ENCODE measurements at places on chromosomes 6 and 20. TPM values are rescaled to one million over a fixed set of nuclear protein-coding genes. Genes with fewer than 3 reads are reported as not detected.

RIPPLY2 gene
- total RNA-seq: not detected

ANKEF1 gene
- total RNA-seq: 5.2 TPM

LHFPL5 gene
- not detected for total RNA-seq

HFE gene
- total RNA-seq: 7.6 TPM

CALHM4 gene
- not detected for total RNA-seq

ARMH2 gene
- total RNA-seq: not detected

C6orf58 gene
- 1.0 TPM for total RNA-seq

COL9A3 gene
- total RNA-seq: 0.35 TPM

UBE2C gene
- 0.75 TPM for total RNA-seq

TPD52L1 gene
- total RNA-seq: 188 TPM
